Activated naive CD4-positive, alpha-beta T cell (primary cell): ENCODE measurements at places on chromosomes 11 and 22.

GRCh38 chr11:119828819-119829218, 99.8 kb upstream of the NECTIN1 start:
- DNase-seq = no peak

- DNase-seq = no peak
These were observed 50.1 kb downstream of the CECR2 start for GRCh38 chr22:17419348-17419747.

DNA sequence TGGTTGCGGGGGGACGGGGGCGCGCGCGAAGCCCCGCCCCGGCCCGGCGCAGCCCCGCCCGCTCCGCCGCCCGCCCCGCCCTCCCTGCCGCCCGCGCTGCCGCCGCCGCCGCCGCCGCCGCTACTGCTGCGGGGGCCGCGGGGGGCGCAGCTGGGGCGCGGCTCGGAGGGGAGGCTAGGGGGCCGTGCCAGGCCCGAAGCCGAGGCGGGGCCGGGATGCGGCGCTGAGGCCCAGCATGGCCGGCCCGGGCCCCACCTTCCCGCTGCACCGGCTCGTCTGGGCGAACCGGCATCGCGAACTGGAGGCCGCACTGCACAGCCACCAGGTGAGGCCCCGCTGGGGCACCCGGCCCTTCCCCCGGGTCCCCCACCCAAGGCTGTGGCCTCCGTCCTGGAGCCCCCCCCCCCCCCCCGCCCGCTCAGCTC, at the start of gene ANKRD13D:
ANKRD13D (plus strand) TSS at position 78 of the 425 bp plus-strand sequence; CDS start at position 236, 158 bp downstream.
- no peak for DNase-seq

DNA sequence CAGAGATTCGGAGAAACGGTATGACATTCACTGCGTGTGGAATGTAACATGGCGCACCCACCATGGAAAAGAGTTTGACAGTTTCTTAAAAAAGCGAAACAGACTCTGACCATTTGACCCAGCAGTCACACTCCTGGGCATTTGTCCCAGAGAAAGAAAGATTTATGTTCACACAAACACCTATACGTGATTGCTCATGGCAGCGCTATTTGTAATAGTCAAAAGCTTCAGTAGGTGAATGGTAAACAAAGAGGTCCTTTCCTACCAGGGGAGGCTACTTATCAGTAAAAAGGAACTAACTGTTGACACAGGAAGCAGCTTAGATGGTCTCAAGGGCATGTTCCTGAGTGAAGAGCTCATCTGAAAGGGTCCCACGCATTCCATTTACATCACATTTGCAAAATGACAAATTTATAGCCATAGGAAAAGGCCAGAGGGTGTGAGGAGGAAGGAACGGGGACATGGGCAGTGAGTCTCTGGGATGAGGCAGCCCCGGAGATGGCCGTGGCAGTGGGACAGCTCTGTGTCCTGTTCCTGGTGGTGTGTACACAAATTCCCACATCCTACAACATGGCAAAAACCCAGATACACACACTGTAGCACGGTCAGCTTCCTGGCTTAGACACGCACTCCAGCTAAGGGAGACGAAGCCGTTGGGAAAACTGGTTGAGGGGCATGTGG, 14.6 kb upstream of the KRTAP5-6 start:
- no peak for DNase-seq

GRCh38 chr11:3010521-3011275, 18.6 kb upstream of the NAP1L4 start:
- no peak for DNase-seq
